Kasumi-1 (cell line): ENCODE measurements at places on chromosomes 6 and 20.

- DNase-seq: no peak
Measured at GRCh38 chr6:119182875-119183274, 104.4 kb upstream of the FAM184A start.

GRCh38 chr6:72559067-72559466 is 62.8 kb upstream of the KCNQ5 start:
- DNase-seq: peak; percentile 54

- no peak for DNase-seq
Measured at GRCh38 chr20:57544838-57545564, 15.9 kb upstream of the PCK1 start.

- peak; percentile 19 for DNase-seq
Measured at GRCh38 chr6:145480024-145480423, 255.3 kb downstream of the EPM2A start.
